ENCODE measurements at places on chromosomes 3 and 15.

GRCh38 chr3:71304684-71305083, 278.8 kb downstream of the FOXP1 start:
- no peak for DNase-seq

GRCh38 chr3:114453361-114453780, 159.5 kb downstream of the TIGIT start:
- DNase-seq = no peak

- DNase-seq = no peak
Measured at GRCh38 chr3:11690863-11691766, 47.4 kb upstream of the VGLL4 start.

DNA sequence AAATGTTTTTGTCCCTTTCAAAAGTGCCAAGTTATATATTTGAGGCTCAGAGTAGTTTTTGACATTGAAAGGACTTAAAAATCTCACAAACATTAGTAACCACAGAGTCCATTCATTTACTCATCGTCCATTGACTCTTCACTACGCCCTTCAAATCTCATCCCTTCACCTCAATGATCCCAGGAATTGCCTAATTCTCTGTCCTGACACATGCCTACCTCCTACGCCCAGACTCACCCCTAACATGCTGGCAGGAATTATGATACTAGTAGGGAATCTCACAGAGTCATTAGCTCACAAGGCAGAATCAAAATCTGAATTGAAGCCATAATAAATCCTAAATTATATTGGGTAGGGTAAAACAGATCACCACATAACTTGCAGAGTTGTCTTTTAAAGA, 410.1 kb downstream of the RAP2B start:
- no peak for DNase-seq

DNA sequence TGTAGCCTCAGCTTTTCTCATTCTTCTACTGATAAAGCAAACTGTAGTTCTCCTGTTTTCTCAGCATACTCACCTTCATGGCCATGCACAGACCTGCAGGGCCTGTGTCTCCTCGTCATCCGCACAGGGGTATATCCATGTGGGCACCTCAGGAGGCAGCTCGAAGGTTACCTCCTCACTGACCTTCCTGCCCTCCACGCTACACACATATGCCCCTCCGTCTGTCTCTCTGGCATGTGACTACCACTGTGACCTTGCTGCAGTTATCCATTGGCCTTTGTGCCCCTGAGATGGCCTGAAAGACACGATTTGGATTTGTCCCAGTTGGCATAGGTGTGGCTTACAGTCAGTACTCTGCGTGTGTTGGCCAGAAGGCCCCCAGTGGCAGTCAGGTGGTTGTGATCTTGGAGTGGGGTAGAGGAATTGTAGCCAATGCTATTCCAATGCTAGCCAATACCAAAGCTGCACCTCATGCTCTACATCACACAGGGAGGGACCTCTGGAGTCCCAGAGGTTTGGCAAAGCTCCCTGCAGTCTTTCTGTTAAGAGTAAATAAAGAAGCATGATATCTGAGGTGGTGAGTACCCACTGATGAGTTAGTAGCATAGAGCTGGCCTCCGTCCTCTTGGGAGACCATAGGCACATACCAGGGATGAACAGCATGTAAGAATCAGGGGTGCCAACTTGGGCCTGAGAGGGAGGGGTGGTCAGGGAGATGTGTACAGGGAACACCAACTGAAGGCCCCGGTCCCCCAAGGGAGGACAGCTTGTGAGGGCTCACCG, 143.4 kb downstream of the EEFSEC start:
- DNase-seq = no peak

GRCh38 chr3:81154611-81155143, 606.8 kb downstream of the GBE1 start:
- DNase-seq = no peak

DNA sequence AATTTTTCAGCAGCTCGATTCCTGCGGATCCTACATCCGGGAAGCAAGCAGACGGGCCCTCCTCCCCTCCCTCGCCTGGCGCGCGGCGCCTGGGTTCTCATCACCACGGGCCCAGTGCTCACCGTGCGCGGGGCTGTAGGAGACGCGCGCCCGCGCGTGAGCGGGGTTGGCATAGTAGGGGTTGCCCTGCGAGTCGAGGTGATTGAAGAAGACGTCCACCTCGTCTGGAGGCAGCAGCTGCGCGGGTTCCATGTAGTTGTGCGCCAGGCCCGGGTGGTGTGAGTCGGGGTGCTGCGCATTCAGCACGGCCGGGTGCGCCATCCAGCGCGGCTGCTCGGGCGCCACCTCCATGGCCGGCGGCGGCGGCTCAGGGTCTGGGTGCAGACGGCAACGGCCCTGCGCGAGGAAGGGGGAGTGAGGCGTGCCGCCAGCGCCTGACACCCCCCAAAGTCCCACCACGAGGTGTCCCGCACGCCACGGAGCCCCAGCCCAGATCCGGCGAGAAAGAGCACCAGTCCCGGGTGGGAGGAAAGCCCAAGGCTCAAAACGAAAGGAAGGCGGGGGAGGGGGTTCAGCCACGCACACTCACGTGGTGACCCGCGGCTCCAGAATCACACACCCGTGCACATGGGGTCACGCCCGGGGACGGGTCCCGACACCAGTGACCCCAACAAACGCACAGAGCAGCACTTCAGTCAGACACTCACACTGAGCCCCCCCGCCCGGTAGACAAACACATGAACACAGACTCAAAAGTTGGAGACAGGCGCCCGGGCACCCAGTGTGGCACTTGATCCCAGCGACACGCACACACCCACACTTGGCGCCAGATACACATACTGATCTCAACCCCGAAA, 6.1 kb downstream of the GATA2 start:
- no peak for DNase-seq

DNA sequence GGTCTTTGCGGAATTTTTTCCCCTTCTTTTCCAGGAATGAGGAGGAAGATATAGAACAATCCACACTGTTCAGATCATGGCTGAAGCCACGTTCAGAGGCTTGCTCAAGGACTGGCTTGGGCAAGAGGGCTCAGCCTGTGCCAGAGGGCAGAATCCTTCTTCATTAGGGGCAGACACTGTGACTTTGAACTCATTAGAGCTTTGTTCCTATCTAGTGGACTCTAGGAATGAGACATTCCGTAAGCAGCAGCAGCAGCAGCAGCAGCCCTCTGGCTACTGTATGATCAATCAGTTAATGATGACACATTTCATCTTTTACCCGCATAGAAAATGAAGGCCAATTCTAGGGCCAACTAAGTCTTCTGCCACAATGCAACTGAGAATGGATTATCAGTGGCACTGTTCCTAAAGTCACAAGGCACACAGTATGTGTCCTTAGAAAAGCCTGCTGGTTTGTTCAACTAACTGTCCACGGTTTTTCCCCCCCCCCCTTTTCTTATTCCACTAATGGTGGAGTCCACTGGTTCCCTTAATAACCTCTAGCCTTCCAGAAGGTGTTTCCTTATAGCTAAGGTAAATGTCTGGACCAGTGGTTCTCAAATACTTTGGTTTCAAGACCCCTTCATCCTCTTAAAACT, 1.7 kb upstream of the RAB8B start:
- DNase-seq = no peak

DNA sequence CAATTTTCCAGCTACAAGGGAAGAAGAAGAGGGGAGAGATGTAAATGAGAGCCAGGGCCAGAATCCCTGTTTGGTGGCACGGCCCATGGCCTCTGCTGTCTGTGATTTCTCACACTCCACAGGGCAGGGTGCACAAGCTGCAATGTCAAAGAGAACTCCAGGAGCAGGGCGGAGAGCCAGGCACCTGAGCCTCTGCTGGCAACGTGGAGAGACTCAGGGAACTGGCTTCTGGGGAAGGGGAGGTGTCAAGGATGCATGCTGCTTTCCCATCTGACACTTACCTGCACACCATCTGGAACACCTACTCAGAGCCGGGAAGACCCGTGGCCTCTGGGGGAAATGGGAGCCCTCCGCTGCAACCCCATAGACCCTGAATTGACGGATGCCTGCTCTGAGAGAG, 507.5 kb upstream of the NR2F2 start:
- DNase-seq = no peak

GRCh38 chr3:37816271-37816670, 45.4 kb upstream of the CTDSPL start:
- no peak for DNase-seq

DNA sequence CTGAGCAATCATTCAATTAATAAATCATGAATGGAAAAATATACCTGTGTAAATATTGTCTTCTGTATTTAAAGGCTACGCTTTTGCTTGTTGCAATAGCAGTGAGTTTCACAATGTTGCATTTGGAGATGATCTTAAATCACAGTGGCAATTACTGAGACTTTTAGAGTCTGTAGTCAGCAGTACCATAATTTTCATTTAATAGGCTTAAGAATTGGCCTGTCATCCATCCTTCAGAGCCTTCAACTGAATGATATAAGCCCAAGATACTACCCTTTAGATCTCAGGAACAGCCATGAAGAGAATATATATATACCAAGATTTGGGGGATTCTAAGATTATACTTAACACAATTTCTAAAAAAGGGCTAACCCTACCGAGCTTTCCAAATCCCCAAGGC, 458.1 kb downstream of the GBE1 start:
- no peak for DNase-seq

- no peak for DNase-seq
Measured at GRCh38 chr3:189360291-189360690, 188.5 kb downstream of the TPRG1 start.

DNA sequence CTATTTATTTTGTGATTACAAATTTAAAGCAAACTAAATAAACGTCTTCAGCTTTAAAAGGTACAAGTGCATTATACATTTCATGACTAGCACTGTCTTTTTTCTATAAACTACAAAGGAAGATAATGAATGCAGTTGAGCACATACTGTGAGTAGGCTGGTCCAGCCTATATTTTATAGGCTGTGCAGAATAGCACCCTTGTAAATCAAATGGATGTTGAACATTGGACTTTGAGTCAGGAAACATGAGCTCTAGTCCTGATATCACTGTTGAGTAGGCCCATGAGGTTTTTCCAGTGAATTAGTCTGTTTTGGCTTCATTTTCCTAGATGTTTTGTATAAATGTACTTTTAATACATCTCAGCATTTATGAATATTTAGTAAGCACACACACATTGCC, 447.3 kb upstream of the KCNMB2 start:
- no peak for DNase-seq

GRCh38 chr15:78641749-78642275, 802 bp upstream of the CHRNB4 start:
- DNase-seq = no peak

DNA sequence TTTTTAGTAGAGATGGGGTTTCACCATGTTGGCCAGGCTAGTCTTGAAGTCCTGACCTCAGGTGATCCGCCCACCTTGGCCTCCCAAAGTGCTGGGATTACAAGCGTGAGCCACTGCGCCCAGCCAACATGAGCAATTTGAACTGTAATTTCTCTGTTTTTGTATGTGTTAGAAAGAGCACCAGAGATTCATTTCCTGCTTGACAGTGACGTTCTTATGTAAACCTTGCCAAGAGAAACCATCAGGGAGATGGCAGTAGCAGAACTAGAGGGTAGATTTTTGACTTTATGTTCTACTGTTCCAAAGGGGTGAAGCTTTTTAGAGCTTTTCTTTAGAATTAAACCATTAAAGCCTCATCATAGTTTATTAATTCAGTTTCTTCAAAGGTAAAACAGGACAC, 148.1 kb upstream of the UMPS start:
- no peak for DNase-seq

- DNase-seq = no peak
Measured at GRCh38 chr3:188568736-188569135, 414.8 kb downstream of the LPP start.

DNA sequence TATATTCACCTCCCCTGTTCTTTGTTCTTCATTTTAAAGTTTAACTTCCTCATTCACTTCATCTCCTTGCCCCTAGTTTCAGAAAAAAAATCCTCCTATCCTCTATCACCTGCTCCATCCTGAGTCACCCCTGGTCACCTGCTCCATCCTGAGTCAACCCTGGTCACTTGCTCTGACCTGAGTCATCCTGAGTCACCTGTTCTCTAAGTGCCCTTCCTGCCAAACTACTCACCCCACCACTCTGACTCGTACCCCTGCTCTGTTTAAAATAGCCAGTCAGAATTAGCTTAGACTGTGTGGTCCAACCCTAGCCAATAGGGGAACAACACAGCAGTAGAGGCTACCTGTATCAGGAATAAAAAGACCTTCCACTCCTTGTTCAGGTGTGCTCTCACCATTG, 716.9 kb downstream of the ZBBX start:
- no peak for DNase-seq

DNA sequence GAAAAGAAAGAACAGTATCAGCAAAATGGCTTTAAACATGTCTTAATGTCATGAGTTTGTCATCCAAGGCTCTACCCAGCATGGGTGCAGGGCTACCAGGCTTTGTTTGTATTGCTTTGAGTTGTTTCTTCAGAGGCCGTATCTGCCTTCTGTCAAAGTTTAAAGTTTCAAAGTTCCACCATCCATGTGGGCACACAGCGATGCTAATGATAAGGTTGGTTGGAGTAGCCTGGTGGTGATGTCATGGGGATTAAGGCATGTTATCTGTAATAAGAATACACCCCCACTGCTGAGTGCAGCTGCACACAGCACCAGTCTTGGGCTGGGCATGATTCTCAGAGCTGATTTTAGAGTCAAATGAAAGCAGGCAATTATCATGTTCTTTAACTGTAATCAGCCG, 72.0 kb upstream of the LRTM1 start:
- no peak for DNase-seq

- no peak for DNase-seq
Measured at GRCh38 chr3:160018959-160019358, 30.3 kb downstream of the IL12A start.

All from AG04449 (cell line).